ENCODE measurements at places on chromosomes 5 and 9. TPM values are rescaled to one million over a fixed set of nuclear protein-coding genes. Genes with fewer than 3 reads are reported as not detected.

GRXCR2 gene
- total RNA-seq, result not detected

OR13C8 gene
- not detected for total RNA-seq

CDK9 gene
- total RNA-seq, result 42.2 TPM

ERP44 gene
- total RNA-seq, result 7.5 TPM

INSL4 gene
- total RNA-seq, result not detected

ADAMTSL1 gene
- total RNA-seq, result not detected

C6 gene
- total RNA-seq, result not detected

PIK3R1 gene
- total RNA-seq, result 18.3 TPM

TAS2R1 gene
- not detected for total RNA-seq

IL13 gene
- total RNA-seq, result not detected

PLEKHG4B gene
- total RNA-seq, result 0.48 TPM

FABP6 gene
- total RNA-seq, result not detected

C9 gene
- not detected for total RNA-seq
